ENCODE measurements at places on chromosomes 2 and 18.

GRCh38 chr18:48897531-48897930 lies 53.2 kb downstream of the SMAD7 start:
- no peak for DNase-seq

DNA sequence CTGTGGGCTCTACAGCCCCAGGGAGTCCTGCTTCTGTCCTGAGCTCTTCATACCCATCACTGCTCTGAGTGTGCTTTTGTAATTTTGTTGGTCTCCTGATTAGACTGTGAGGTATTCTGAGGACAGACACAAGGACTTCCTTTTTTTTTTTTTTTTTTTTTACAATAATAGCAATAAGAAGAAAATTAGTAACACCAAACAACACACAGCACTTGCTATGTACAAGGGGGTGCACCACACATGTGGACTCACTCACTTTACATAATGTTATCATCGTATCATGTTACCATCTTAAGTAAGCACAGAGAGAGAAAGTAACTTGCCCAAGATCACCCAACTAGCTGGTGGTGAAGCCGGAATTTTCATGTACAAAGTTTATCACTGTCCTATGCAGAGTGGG lies 34.6 kb downstream of the MBP start:
- DNase-seq, result no peak

- DNase-seq, result no peak
Observed at GRCh38 chr18:72122103-72122502, 422.0 kb downstream of the CBLN2 start.

GRCh38 chr18:70559446-70559845 lies 270.6 kb downstream of the SOCS6 start:
- DNase-seq, result no peak

- no peak for DNase-seq
Observed at GRCh38 chr2:239475161-239476028, 74.6 kb upstream of the HDAC4 start.

- no peak for DNase-seq
Observed at GRCh38 chr2:12428786-12429185, 287.9 kb upstream of the TRIB2 start.

GRCh38 chr2:145079641-145080040 lies 559.7 kb upstream of the ZEB2 start:
- peak; percentile 55 for DNase-seq

GRCh38 chr2:105034170-105034569 lies 3.7 kb upstream of the MRPS9 start:
- DNase-seq, result no peak

DNA sequence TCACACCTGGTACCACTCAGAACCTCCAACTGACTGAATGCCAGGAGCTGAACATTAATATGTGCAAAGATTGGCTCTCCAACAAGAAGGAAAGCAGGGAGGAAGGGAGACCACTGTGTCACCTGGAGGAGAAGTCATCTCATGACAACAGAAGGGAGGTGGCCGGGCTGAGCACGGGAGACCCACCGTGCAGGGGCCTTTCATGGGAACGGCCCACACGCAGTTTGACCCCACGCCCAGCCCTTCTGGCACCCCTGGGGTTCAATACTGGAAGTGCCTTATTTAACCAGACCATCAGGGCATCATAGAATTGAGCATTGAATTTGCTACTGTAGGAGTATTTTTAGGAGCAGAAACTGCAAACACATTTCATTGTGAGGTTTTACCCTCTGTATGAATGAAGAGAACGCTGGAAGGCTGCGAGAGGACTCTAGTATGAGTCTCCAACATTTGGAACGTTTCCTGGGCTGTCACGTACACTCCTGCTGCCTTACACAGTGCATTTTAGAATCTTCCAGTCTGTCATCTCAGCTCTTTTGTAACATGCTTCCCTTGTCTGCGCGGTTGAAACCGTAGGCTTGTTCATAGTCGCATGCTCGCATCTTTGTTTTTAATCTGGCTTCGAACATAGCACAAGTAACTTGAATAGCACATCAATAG lies 132.1 kb downstream of the NFATC1 start:
- DNase-seq, result no peak

- no peak for DNase-seq
Observed at GRCh38 chr2:109144271-109144670, 15.3 kb downstream of the SH3RF3 start.

DNA sequence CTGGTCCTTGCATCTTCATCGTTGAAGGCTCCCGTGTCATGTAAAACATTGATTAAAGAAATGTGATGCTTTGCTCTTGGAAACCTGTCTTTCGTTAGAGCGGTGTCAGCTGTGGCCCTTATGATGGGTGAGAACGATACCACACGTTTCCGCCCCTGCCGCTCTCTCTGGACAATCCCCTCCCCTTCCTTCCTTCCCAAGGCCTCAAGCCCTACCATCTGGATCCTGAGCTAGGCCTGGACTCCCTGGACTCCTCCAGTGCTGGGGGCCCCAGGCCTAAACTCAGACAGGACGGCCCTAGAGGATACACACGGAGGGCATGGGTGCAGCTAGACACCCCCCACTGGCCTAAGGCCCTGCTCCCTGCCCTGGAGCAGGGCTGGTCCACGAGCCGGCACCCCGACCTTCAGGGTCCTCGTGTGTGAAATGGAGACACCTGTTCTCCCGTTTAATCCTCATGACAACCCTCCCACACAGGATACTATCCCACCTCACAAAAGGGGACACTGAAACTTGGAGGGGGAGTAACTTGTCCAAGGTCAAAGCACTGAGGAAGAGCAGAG lies 13.2 kb downstream of the BIN1 start:
- no peak for DNase-seq

GRCh38 chr2:185942855-185943254 lies 204.3 kb downstream of the FSIP2 start:
- no peak for DNase-seq

GRCh38 chr2:54029721-54030395 lies 59.1 kb upstream of the PSME4 start:
- peak; percentile 77 for DNase-seq

DNA sequence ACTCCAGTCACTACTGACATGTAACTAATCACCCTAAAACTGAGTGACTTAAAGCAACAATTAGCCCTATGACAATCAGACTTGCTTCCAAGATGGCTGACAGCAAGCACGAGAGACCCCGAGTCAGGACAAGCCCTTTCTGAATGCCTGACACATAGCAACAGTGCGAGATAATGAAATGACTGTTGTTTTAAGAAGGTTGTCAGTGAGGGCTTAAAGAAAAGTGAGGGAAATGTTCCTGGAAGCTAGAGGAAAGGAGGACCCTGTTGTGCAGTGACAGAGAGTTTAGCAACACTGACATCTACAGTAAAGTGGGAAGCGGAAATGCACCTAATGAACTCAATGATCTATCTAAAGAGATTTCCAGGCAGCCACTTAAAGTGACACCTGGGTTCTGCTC lies 163.1 kb downstream of the STK39 start:
- no peak for DNase-seq

- no peak for DNase-seq
Observed at GRCh38 chr2:210553373-210553772, 3.0 kb upstream of the CPS1 start.

DNA sequence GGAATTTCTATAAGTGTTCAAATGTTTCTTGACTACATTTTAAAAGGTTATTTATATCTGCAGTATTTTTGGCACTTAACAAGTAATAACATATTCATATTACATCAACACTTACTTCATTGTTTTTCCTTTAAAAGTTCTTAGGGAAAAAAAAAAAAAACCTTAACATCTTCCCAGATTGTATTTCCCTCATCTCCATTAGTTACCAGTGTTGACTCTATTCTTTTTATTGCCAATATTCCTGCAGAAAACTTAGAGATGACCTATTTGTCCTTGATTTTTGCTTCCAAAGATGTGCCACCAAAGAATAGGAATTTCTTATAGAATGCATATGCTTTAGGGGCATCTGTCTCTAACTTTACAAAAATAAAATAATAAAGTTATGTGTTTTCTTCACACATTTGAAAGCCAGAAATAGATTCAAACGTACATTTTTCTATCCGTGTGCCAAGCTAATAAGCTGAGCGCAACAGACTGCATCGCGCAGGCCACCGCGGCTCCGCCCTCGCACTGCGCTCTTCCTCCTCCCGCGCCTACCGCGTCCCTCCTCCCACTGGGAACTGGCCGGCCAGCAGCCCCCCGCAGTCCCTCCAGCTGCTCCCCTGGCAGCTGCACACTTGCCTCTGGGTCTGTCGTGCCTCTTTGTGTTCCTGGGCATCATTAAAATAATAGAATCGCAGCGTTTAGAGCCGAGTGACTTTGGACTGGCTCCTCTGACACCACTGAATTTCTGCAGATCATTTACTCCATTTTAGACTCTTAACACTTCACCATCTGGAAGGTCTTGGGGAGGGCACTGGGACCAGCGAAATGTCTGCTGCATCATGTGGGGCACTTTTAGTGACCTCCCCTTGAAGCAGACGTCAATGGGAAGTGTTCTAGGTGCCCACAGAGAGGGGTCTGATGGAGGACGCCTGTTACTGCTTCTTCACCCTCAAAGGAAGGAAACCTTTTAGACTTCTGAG lies 21.2 kb upstream of the NAB1 start:
- DNase-seq, result peak; percentile 85

DNA sequence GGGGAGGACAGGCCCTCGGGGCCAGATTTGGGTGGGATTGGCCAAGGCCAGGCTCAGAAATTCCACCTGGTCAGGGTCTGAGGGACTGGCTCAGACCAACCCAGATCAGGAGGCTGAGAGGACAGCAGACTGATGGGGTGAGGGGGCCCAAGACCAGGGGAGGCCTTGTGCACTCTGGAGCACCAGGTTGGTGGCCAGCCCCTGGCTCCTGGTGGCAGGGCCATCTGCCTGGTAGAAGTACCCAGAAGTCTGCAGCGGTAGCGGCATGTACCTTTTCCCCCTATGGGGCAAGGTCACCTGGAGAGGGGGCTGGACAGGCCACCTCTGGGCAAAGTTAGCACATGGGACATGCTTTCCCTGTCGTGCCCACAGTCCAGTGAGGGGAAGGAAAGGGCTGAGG lies 21.2 kb upstream of the ODC1 start:
- no peak for DNase-seq

DNA sequence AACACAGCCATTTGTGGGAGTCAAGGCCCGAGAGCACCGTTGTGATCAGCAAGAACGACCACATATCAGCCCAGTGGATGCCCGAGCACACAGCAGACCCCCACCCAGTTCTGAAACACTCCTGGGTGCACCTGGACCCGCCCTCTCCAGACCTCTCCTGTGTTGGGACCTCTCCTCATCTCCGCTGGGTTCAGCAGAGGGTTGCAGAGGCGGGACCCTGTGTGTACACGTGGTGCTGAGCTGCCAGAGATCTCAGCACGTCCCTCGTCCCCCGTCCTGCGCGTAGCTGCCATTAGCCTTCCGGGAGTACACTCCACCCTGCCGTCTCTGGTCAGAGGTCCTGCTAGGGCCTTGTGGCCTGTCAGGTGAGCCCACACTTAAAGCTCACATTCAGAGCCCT lies 51.7 kb downstream of the ADI1 start:
- DNase-seq, result no peak

DNA sequence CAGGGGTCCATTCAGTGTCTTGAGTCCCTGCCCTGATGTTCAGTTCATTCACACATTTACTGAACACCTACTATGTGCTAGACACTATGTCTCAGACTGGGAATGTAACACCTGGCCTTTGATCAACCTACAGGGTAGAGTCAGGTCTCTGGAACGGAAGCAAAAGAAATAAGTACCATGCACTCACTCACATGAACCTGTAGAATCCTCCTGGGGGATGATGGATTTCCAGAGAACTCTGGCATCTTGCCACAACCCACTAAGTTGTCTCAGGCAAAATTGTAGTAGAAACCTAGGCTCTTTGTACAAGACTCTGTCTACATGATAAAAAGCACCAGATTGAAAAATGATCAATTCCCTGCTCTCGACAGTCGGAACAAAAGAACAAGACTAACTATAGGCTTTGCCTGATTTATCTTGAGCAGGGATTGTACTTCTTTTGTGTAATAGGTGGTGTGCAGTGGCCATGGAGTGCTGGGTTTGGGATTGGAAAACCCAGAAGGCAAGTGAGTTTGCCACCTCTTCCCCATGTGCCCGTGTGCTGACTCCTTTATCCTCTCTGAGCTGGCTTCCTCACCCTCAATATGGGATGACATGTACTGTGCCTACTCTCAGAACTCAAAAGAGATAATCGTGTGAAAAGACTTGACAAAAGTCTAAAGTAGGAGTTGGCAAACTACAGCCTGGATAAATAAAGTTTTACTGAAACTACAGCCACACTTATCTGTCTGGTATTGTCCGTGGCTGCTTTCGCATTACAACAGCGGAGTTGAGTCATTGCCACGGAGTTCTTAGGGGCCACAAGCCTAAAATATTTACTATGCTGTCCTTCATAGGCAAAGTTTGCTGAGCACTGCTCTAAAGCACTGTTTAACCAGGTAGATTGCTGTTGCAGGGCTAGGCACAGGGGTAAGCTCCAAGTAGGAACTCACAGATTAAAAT lies 4.4 kb downstream of the CAPN14 start:
- no peak for DNase-seq

DNA sequence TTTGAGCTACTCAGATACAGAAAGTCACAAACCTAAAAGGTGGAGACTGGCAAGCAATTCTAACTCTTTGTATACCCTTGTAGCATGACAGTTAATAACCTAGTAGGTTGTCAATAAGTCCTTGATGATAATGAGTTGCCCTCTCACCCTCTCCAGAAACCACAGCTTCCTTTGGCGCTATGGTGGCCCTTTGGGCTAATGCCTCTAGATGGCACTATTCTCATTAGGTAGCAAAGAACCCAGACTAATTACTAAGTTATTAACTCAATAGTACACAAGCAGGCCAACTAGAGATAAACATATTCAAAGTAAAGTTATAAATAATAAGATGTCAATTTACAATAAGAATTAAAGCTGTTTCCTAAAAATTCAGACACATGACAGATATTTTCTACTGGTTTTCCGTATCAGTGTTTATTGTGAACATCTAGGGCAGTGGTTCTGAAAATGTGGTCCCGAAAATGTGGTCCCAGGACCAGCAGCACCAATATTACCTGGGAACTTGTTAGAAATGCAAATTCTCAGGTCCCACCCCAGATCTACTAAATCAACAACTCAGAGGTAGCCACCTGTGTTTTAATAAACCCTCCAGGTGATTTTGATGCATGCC lies 41.1 kb downstream of the LDAH start:
- no peak for DNase-seq

DNA sequence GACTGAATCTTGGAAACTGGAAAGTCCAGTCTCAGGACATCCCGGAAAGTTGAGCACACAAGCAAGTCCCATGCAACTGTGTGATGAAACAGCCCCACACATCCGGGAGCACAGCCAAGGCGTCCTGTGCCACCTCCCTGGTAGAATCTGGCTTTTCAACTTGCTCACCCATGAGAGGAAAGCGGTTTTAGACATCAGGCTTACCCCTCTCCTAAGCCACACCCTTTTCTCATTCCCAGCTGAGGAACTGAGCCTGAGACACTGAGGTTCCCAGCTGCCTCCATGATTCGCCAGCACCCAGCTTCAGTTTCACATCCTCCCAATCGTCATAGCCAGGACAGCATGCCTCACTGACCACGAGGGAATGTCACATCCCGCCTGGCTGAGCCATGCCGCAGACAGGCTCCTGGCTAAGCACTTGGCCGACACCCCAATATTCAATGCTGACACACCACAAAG lies 60.3 kb downstream of the STEAP3 start:
- DNase-seq, result no peak

Measured in DMS 273 treated with DMSO at 0.1 percent for 48 hours (cell line).